ENCODE measurements at places on chromosomes 3 and 15.

GRCh38 chr15:84914909-84915605 is 30.6 kb downstream of the SLC28A1 start:
- DNase-seq = peak; percentile 40

DNA sequence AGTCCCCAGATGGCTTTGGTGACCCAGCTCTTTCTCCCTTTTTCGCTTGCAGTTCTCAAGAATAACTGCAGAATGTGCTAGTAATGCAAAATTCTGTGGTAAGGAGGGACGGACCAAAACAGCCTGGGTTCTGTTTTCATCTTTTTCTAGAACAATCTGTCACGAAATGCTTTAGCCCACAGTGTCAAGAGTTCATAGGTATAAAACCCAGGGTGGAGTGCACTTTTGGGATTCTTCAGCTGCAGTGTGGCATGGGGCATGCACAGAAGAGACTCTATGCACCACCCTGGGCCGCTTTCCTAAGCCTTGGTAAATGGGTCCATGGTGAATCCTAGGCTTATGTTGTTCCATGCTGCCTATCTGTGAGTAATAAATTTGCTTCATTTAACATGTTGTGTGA is 1072.7 kb upstream of the GBE1 start:
- DNase-seq = no peak

- DNase-seq = no peak
Observed at GRCh38 chr3:141276398-141276797, 44.8 kb downstream of the PXYLP1 start.

GRCh38 chr3:164641071-164641470 is 437.2 kb downstream of the SI start:
- DNase-seq = no peak

DNA sequence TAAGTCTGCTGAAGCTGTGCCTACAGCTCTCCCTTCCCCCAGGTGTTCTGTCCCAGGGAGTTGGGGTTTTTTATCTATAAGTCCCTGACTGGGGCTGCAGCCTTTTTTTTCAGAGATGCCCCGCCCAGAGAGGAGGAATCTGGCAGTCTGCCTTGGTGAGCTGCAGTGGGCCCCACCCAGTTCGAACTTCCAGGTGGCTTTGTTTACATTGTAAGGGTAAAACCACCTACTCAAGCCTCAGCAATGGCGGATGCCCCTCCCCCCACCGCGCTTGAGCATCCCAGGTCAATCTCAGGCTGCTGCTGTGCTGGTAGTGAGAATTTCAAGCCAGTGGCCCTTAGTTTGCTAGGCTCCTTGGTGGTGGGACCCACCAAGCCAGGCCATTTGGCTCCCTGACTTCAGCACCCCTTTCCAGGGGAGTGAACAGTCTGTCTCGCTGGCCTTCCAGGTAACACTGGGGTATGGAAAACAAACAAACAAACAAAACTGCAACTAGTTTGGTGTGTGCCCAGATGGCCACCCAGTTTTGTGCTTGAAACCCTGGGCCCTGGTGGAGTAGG is 189.4 kb downstream of the MFSD1 start:
- DNase-seq = peak; percentile 40

GRCh38 chr3:134136604-134137003 is 106.9 kb upstream of the SLCO2A1 start:
- DNase-seq = no peak

GRCh38 chr3:104879919-104880318 is 486.8 kb upstream of the ALCAM start:
- DNase-seq = no peak

- DNase-seq = peak; percentile 15
Observed at GRCh38 chr15:38130740-38131498, 121.7 kb upstream of the SPRED1 start.

DNA sequence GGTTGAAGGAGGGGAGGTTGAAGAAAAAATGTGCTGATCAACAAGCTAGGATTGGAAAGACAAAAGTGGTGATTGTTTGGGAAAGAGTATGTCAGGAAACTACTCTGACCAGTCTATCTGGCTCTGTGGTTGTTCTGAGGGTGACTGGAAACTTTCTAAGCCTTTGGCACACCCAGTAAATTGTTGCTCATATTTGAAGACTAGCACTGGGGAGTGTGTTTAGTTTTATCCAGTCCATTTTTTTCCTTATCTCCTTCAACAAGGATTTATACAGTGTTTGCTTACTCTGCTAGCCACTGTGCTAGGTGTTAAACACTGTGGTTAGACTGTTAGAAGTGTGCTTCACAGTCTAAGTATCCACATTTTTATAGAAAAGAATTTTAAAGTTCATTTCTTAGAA is 28.8 kb downstream of the PPM1L start:
- peak; percentile 62 for DNase-seq

Data from LoVo (cell line).